ENCODE measurements at places on chromosomes 2 and 18.
A peak's percentile ranks its signal among the peaks of the same experiment; 100 is the strongest.

GRCh38 chr18:6489977-6490376 lies 75.3 kb upstream of the L3MBTL4 start:
- DNase-seq, result no peak

GRCh38 chr2:24365051-24365450 lies 4.7 kb upstream of the ITSN2 start:
- peak; percentile 12 for DNase-seq

- no peak for DNase-seq
Observed at GRCh38 chr18:63394954-63395353, 27.3 kb downstream of the VPS4B start.

DNA sequence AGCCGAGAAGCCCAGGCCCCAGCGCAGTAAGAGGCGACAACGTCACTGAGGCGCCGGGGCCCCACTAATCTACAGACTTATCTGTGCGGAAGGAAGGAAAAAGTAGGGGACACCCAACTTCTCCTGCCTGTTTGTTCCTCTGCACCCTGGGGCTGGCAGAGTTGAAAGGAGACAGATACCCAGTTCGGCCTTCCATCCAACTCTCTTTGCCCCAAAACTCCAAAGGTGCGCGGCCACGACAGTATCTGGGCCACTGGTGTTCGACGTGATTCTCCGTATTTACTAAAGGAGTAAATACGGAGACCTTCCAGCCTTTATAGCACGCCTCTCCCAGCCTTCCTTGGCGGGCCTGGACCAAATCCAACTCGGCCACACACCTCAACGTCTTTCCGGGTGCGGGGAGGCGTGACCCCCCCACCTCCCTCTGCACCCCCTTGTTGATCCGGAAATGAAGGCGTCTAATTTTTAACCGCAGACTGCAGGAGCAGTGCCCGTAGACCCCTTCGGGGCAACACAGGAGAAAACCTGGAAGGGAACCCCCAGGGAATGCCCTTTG lies 1.6 kb downstream of the SMAD7 start:
- no peak for DNase-seq

DNA sequence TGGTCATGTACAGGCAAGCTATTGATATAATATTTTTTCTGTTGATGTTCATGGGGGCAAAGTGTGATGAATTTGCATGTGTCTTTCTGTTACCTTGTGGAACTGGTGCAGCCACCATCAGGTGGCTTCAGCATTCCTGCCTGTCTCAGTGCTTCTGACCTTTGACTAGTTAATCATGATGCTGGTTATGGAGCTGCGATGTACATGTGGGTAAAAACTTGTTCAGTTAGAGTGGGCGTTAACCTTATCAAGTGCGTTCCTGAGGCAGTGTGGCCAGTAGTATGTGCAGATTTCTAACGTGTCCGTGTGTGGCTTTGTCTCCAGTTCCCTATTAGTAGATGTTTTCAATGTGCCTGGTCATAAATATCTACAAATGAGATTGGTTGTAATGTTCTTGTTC lies 127.4 kb upstream of the ZSWIM2 start:
- DNase-seq, result no peak

DNA sequence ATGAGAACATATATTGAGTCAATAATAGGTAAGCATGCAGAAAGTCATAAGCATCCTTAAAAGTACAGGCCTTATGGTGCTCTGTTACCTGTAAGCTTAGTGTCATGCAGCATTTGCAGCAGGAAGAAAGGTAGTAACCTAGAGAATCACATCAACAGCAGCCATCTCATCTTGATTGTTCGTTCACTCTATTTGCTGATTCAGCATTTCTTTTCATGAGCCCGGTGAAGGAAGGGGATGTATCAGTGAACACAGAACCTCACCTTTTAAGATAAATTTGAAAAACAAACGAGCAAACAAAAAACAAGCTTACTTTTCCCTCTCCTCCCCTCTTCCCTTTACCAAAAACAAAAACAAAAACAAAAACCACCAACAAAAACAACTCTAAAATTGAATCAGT lies 89.9 kb downstream of the MIB1 start:
- DNase-seq, result no peak

DNA sequence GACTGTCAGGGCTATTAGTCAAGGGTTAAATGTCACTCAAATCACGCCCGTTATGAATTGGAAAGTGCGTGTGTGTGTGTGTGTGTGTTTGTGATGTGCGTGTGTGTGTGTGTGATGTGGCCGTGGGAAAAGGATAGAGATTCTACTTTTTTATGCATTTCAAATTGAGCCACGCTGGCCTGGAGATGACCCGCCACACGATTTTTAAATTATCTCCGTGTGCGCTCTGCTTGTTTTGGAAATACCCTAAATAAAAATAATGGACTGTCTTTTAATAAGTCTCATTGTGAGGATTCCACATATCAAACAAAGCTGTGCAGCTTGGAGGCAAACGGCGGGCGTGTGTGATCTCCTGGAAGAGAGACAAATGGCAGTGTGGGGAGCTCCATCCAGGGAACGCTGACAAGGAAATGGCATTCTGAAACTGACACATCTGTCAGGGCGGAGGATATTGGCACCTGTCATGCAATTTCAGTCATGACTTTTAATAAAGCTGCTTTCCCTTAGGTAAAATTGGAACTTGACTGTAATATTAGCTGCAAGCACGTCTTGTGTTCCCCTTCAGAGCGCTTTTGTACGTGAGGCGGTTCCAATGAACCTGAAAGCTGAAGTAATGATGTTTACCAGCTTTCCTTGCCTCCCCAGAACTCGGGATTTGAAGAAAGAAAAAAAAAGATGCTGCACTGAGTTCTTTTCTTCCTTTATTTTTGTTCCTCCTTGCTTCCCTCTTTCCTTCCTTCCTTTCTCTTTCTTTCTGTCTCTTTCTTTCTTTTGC lies 381.8 kb upstream of the SMIM21 start:
- no peak for DNase-seq

GRCh38 chr2:180776921-180777320 lies 203.5 kb upstream of the UBE2E3 start:
- DNase-seq, result no peak

GRCh38 chr18:12318334-12318697 lies 10.3 kb downstream of the TUBB6 start:
- DNase-seq, result no peak

DNA sequence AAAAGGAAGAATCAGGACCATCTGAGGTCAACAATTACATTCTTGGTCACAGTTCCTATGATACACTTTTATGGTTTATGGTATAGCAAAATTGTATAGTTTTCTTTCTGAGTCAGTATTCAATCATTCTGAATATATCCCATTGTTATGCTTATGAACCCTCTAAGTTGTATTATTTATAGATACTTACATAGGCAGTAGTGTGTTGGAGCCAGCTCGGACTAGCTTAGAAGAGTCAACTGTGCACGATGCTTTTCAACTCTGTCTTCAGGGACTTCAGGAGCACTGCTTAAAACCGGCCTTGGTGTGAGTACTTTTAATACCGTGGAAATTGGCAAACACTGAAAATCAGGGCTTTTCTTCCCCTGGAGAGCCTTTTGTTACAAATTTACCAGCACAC lies 215.7 kb downstream of the IKZF2 start:
- no peak for DNase-seq

- no peak for DNase-seq
Observed at GRCh38 chr18:39366656-39367055, 1801.1 kb upstream of the CELF4 start.
